ENCODE measurements at places on chromosomes 1 and 21. TPM values are rescaled to one million over a fixed set of nuclear protein-coding genes. Genes with fewer than 3 reads are reported as not detected.

MMP23B gene
- 162 TPM for total RNA-seq

GRCh38 chr21:36839123-36839522 is 127.3 kb downstream of the HLCS start:
- no peaks in the 10 kb centered on the region for H3K27me3 ChIP-seq
- H3K27ac ChIP-seq, result no peak overlapping the region
- no peaks in the 10 kb centered on the region for H3K36me3 ChIP-seq
- no peak for DNase-seq
- H3K4me1 ChIP-seq, result peaks cover 6% of the 10 kb centered on the region
- H3K4me3 ChIP-seq, result no peak overlapping the region

DNA sequence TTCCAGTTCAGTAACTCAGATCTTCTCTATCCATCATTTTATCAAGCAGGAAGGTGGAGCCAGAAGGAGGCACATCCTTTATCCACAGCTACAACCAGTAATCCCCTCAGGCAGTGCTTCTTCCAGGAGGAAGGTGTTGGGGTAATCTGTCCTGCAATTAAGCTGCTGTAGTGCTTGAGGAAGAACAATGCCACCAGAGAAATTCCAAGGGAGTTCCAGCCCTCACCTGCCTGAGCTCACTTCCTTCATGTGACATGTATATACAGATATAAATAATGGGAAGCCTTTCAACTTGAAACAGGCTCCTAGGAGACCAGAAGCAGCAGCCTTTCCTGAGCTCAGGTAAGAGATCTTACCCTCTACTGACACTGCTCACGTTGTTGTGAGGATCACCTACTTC is 2.2 kb upstream of the IL20 start:
- peaks cover 3% of the 10 kb centered on the region for H3K27me3 ChIP-seq
- no peak overlapping the region for H3K27ac ChIP-seq
- H3K36me3 ChIP-seq, result no peaks in the 10 kb centered on the region
- no peaks in the 10 kb centered on the region for H3K4me1 ChIP-seq

- H3K4me3 ChIP-seq, result peak overlapping the region; percentile 21
- H3K27ac ChIP-seq, result no peak overlapping the region
- H3K36me3 ChIP-seq, result no peaks in the 10 kb centered on the region
- H3K4me1 ChIP-seq, result peaks cover 26% of the 10 kb centered on the region
- peak; percentile 73 for DNase-seq
Measured at GRCh38 chr1:170668209-170669106, 4.5 kb downstream of the PRRX1 start.

DNA sequence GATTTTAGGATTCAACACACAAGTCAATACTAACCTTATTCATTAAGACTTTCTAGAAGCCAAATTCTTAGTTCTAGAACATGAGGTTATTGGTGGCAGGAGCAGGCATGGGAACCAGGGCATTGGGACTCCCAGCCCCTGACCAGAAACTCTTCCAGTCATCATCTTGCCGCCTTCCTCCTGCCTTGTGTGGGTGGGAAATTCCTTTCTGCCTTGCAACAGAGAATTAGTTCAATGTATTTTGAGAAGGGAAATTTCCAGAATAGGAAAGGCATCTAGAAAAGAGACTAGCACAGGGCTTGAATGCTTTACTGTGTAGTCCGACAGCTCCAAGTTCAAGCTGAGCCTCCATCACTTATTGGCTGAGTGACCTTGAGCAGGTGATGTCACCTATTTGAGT is 8.7 kb downstream of the GRHL3 start:
- H3K4me3 ChIP-seq, result no peak overlapping the region
- no peaks in the 10 kb centered on the region for H3K36me3 ChIP-seq
- H3K27me3 ChIP-seq, result peaks cover 1% of the 10 kb centered on the region

- peaks cover 2% of the 10 kb centered on the region for H3K27me3 ChIP-seq
- peaks cover 2% of the 10 kb centered on the region for H3K4me1 ChIP-seq
- no peaks in the 10 kb centered on the region for H3K36me3 ChIP-seq
Measured at GRCh38 chr21:41928621-41929220, 25.1 kb downstream of the C2CD2 start.

DNA sequence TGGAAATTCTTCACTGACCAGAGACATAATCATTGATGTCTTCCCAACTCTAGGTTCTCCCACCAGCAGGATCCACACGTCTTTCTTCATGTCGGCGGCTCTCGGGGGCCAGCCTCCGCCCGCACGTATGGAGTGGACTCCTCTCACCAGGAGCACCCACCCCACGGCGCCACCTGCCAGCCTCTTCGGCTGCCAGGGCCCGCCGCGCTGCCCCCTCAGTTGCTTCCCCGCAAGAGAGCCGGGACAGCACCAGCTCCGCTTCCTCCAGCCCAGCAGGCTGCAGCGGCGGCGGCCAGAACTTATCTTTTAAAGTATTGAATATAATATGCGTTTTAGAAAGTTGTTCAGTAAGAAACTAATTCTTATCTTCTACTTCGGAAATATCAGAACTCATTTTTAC is 273.5 kb downstream of the LIPI start:
- H3K36me3 ChIP-seq, result peaks cover 14% of the 10 kb centered on the region
- H3K4me1 ChIP-seq, result peaks cover 10% of the 10 kb centered on the region
- no peak overlapping the region for H3K4me3 ChIP-seq
- H3K27me3 ChIP-seq, result peaks cover 3% of the 10 kb centered on the region
- no peak overlapping the region for H3K27ac ChIP-seq

DNA sequence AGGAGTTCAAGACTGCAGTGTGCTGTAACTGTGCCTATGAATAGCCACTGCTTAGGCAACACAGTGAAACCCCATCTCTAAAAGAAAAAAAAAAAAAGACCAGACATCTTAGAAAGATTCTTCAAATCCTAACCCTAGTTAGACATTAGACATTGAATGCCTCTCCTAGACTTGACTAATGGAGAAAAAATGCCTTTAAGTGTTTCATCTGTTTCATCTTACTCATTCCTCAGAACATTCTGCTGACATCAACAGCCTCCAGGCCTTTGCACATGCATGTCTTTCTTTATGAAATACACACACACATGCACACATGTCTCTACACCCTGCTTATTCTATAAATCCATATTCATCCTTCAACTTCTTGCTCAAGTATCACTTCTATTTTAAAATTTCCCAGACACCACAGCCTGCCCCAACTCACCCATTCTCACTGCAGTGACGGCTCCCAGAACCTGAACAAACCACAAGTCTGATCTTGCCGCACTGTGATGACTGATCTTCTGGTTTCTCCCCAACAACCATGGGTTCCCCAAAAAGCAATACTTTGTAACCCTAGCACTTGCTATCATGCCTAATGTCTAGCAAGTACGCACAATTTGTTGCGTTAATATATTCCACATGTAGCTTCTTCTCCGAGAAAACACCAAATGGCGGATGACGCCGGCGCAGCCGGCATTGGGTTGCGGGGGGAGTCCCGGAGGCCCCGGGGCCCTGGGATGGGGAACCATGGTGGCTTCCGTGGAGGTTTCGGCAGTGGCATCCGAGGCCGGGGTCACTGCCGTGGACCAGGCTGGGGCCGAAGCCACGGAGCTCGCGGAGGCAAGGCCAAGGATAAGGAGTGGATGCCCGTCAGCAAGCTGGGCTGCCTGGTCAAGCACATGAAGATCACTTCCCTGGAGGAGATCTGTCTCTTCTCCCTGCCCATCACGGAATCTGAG is 37.4 kb downstream of the LRRC52 start:
- H3K4me1 ChIP-seq, result no peaks in the 10 kb centered on the region
- H3K27me3 ChIP-seq, result peaks cover 3% of the 10 kb centered on the region
- no peak for DNase-seq
- H3K4me3 ChIP-seq, result no peak overlapping the region
- no peaks in the 10 kb centered on the region for H3K36me3 ChIP-seq

- no peak overlapping the region for H3K27ac ChIP-seq
- no peaks in the 10 kb centered on the region for H3K36me3 ChIP-seq
- peak; percentile 54 for DNase-seq
- H3K4me3 ChIP-seq, result no peak overlapping the region
Measured at GRCh38 chr1:206658264-206658980, 23.1 kb downstream of the DYRK3 start.

GRCh38 chr1:18324246-18324645 is 156.5 kb upstream of the KLHDC7A start:
- no peak overlapping the region for H3K4me3 ChIP-seq
- no peak for DNase-seq
- H3K36me3 ChIP-seq, result peaks cover 9% of the 10 kb centered on the region
- no peak overlapping the region for H3K27ac ChIP-seq
- peaks cover 9% of the 10 kb centered on the region for H3K4me1 ChIP-seq

SPRR1A gene
- total RNA-seq, result not detected

DNA sequence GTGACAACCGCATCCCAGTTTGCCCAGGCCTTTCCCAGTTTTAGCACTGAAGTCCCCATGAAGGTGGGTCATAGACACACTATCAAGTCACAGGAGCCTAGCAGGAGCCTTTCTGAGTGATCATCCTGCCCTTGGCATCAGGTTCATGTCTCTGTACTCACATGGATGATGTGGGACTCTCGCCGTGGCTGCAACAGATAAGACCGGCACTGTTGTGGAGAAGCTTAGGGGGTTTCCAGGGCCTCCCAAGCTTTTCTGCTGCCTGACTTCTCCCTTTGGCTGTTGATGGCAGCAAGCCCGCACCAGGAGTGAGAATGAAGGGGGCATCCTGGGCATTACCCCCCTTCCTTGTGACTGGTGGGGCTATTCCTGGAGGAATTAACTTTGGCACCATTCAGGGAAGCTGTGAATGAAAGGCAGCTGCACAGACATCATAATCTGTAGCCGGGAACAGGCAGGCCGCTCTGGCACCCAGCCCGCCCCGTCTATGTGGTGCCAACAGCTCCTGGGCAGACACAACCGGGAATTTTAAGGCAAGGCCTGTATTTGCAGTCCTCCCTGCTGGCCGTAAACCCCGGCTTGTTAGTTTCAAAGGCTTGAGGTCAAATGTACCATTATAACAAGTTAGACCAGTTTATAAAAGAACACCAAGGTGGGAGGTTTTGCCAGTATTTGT is 148.6 kb downstream of the HUNK start:
- peaks cover 2% of the 10 kb centered on the region for H3K27me3 ChIP-seq
- no peak overlapping the region for H3K27ac ChIP-seq
- H3K4me1 ChIP-seq, result no peaks in the 10 kb centered on the region
- no peak for DNase-seq
- no peak overlapping the region for H3K4me3 ChIP-seq

GRCh38 chr1:29332204-29332603 is 95.9 kb downstream of the PTPRU start:
- no peaks in the 10 kb centered on the region for H3K36me3 ChIP-seq
- H3K27ac ChIP-seq, result no peak overlapping the region
- no peak overlapping the region for H3K4me3 ChIP-seq
- H3K27me3 ChIP-seq, result no peaks in the 10 kb centered on the region

DNA sequence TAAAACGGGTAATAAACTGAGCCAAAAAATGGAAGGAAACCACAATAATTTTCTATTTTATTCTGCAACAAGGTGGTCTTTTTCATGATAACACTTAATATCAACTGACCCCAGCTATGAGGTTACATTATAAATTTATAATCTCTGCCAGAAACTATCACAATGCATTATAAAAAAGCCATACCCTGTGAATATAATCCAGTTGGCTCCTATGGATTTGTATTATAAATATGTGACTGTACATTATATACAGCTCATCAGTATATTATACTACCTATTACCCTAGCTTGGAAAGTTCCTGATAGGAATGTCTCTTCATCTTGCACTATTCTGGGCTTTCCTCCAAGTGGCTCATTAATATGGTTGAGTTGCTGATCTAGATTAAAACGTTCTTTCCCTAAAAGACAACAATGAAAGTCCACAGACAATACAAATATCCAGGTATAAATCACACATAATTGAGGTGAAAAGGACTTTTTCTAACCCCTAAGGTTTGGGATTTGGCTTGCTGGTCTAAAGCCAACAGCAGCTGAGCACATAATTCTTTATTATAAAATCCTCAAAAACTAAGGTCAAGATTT is 487.7 kb downstream of the TTLL7 start:
- no peak overlapping the region for H3K4me3 ChIP-seq
- H3K36me3 ChIP-seq, result no peaks in the 10 kb centered on the region
- no peaks in the 10 kb centered on the region for H3K4me1 ChIP-seq
- DNase-seq, result no peak

GRCh38 chr1:206464456-206464964 is 5.8 kb upstream of the IKBKE start:
- H3K36me3 ChIP-seq, result peaks cover 4% of the 10 kb centered on the region
- H3K4me3 ChIP-seq, result no peak overlapping the region
- peaks cover 5% of the 10 kb centered on the region for H3K27me3 ChIP-seq
- no peaks in the 10 kb centered on the region for H3K4me1 ChIP-seq
- no peak for DNase-seq
